AG04450 (cell line): ENCODE measurements at places on chromosomes 7 and 10.

- DNase-seq = no peak
Measured at GRCh38 chr7:138248609-138249008, 172.3 kb downstream of the AKR1D1 start.

DNA sequence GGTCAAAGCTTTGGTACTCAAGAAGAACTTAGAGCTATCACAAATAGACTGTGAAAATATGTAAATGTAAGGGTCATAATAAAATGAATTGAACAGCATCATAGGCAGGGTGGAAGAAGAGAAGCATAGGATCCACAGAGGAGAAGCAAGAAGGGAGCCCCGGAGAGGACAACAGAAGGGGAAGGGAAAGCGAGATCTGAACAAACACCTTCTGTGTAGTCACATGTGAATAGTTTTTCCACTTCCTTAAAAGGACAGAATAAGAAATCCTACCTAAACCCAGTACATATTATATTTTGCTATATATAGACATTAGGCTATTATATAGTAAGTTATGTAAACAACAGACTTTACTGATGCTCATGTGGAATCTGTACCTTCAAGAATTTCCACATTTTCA, 160.2 kb downstream of the DKK1 start:
- no peak for DNase-seq

DNA sequence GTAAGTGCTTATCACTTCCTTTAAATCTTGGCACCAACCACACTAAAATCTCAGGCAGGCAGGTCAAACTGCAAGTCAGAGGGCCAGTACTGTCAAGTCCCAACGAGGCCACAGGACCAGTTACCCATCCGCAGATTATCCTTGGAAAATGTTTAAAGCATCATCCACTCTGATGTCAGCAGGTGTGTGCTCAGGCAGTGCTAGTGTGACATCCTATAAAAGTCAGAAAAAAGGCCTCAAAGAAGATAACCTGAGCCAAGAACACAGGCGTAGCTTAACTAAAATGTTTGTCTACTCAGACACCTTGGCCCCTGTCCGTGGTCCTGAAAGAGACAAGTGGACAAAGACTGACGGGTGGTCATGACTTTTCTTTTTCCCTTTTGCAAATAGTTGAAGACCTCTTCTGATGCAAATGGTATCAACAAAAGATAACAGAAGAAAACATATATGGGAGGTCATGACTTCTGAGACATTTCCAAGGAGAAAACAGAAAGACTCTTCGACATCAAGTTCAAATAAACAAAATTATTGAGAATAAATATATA, 309.3 kb downstream of the KCNMA1 start:
- DNase-seq = no peak

GRCh38 chr7:142720172-142720773, 29.0 kb upstream of the PRSS1 start:
- DNase-seq = no peak

DNA sequence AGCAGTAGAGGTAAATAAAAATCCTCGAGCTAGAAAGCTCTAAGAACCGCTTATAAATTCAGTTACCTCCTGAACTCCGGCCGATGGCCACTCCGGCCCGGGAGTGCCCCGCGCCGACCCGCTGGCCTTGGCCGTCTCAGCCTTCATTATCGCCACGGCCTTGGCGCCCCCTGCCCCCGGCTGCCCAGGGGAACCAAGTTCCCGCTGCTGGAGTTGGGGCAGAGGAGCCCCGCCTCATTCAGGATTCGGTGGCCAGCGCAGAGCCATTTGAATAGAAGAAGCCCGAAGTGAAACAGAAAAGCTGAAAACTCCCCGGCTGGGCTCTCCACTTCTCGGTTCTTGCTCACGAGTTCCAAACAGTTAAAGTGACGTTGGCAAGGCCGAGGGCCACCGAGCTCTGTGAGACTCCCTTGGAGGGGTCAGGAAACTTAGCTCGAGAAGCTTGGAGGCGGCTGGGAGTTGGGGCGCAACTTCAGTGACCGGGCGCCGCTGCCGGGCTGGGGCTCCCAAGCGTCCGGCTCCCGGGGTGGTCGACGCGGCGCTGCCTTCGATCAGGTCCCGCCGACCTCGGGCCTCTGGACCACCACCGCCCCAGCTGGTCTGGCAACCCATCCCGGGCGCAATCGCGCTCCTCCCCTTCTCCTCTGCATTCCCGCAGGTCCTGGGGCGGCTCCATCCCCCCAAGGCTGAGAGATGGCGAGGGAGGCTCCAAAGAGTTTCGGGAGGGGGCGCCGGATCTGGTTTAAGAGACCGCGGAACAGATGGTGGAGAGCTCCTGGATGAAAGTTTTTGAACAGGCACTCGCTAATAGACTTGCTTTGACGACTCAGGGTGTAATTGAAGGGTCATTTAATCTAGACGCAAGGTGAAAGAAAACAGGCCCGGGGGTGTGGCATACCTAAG, 5.8 kb upstream of the FEZF1 start:
- DNase-seq = no peak

DNA sequence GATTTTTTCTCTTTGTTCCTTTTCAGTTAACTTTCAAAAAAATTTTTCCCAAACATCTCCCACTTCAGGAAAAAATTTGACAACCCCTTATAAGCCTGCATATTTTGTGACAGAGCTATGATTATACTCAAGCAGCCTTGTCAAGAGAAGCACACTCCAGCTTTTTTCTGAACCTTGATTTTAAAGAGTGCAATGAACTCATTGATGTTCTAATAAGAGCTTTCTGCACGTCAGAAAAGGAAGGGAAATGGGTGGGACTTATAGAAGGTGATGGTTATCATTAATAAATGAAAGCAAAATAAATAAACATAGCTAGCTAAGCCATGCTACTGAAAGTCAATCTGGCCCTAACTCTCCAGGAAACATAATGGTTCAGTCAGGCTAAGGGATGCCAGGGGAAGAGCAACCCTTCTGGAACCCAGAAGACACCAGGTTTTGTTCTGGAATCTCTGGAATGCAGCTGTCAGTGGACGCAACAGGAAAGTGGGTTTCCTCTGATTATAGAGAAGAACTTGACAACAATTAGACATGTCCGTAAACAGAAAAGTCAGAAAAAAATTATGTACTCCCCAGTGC, 76.1 kb downstream of the NHLRC2 start:
- no peak for DNase-seq

DNA sequence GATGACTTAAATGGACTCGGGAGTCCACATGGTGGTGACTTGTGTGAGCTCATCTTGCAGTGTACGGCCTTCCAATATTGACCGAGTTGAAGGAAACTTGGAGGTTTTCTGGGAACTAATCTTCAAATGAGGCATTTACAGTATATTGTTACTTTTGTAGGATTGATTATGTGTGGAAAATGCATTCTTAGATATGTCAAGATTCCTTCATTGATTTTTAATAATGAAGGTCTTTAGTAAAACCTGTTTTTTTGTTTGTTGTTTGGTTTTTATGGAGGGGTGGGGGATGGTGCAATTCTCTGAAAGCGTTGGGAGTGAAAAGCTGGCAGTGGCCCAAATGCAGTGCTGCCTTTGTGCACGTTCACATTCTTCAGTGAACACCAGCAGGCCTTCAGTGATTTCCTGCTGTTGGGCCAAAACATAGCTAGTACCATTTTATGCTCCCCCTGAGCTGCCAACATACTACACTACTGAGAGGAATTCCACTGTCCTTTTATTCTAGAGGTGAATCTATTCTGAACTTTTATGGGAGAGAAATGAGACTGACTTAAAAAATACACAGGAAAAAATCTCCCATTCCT, 50.4 kb downstream of the CCNY start:
- no peak for DNase-seq

GRCh38 chr7:101112233-101112632, 14.7 kb upstream of the SERPINE1 start:
- DNase-seq = no peak

- DNase-seq = no peak
Measured at GRCh38 chr10:126670895-126671261, 385 bp upstream of the C10orf90 start.

- DNase-seq = peak; percentile 36
Measured at GRCh38 chr7:31744294-31744874, 57.4 kb downstream of the PPP1R17 start.

- DNase-seq = no peak
Measured at GRCh38 chr7:131148708-131149428, 178.8 kb upstream of the MKLN1 start.

DNA sequence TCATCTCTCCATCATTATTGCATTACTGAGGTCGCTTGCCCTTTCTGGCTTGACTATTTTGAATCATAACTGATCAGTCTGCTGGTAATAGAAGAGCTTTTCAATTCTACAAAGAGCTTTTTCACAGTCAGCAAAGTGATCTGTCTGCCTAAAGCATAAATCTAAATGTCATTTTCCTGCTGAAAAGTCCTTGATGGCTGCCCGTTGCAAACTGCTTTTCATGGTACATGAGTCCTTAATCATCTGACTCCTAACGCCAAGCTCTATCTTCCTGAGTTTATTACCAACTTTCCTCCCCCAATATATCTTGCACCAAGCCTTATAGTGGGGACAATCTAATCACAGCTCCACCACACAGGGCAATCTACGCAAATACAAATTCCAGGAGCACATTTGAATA, 39.8 kb downstream of the THSD7A start:
- no peak for DNase-seq

DNA sequence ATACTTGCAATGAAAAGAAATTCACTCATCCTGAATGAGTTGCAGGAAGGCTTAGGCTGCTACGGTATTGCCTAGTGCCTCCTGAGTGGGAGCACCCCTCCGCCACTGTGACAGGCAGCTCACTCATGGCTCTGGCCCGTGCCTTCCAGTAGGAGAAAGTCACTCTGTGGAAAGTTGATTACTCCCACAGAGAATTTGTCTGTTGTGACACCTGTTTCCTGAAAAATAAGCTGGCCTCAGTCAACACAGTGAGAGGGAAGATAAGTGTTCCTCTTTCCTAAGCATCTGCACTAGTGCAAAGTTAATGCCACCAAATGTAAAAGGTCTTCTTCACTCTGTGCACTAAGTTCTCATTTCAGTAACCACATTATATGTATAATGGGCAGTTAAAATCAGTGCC, 158.8 kb upstream of the INHBA start:
- DNase-seq = no peak

- no peak for DNase-seq
Measured at GRCh38 chr7:44454348-44454747, 36.1 kb downstream of the NUDCD3 start.

GRCh38 chr7:129797214-129797789, 155.5 kb downstream of the UBE2H start:
- DNase-seq = no peak

DNA sequence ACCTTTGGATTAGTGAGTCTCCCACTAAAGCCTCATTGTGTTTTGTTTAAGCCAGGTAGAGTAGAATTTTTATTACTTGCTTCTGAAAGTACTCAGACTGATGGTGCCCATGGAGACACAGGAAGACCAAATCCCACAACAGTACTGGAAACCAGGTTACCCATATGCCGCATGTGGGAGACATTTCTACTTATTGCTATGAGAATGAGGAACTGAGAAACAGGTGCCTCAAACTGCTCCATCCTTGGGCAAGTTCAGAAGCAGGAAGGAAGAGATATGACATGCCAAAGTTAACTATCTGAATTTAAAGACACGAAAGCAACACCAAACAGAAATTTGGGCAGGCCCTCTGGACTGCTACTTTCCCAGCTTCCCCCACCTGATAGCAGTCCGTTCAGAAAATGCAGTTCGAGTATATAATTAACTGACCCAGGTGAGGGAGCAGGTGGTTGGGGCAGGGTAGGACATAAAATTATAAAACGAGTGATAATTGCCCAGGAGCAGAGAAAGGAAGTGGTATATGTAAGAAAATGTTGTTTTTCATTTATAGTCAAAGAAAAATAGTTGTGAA, 382.3 kb upstream of the MTPN start:
- DNase-seq = no peak

DNA sequence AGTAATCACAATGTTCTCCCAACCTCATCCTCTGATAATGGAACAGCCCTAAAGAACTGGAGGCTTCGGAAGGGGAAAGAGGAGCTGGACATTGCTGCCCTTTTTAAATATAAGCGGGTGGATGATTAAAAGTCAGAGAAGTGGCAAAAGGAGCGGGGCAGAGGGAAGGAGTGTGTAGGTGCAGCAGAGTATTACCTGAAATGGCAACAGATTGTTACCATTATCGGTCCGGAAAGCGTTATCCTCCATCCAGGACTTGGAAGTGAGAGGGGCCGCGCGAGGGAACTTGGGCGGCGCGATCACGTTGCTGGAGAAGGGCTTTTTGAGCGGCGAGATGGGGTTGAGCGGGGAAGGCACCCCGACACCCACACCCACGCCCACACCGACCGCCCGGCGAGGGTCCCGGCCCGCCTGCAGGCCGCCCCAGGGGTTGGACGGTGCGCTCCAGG, 51.7 kb downstream of the CPEB3 start:
- no peak for DNase-seq

- DNase-seq = no peak
Measured at GRCh38 chr10:120803972-120804371, 47.2 kb upstream of the WDR11 start.

- DNase-seq = no peak
Measured at GRCh38 chr7:105538339-105538738, 6.3 kb downstream of the RINT1 start.

DNA sequence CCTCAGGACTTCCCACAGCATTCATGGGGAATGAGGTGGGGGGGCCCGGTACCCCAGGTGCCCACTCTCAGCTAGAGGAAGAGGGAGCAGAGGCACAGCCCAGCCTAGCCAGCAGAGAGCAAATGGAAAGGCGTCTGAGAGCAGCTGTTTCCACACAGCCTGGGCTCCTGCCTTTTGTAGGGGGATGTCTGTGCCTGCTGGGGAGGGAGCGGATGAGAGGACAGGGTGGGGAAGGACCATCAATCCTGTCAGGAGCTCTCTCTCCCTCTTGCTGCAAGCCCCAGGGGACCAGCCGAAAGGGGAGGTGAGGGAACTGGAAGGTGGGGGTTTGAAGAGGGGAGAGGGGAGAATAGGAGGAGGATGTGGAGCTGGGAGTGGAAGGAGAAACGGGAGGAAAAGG, at the start of gene PKD2L1:
PKD2L1 (minus strand) TSS at position 150 of the 400 bp plus-strand sequence; CDS start at position 25, 125 bp downstream.
- no peak for DNase-seq
